GM23248 (cell line): ENCODE measurements at places on chromosomes 11 and 22.

DNA sequence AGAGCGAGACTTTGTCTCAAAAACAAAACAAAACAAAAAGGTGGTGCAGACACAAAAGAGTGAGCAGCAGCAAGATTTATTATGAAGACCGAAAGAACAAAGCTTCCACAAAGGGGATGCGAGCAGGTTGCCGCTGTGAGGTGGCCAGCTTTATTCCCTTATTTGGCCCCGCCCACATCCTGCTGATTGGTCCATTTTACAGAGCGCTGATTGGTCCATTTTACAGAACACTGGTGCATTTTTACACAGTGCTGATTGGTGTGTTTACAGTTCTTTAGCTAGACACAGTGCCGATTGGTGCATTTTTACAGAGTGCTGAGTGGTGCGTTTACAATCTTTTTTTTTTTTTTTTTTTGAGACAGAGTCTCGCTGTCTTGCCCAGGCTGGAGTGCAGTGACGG is 77.4 kb downstream of the CECR2 start:
- DNase-seq, result no peak

- no peak for DNase-seq
These were observed 8.3 kb upstream of the DEUP1 start for GRCh38 chr11:93322207-93322606.

DNA sequence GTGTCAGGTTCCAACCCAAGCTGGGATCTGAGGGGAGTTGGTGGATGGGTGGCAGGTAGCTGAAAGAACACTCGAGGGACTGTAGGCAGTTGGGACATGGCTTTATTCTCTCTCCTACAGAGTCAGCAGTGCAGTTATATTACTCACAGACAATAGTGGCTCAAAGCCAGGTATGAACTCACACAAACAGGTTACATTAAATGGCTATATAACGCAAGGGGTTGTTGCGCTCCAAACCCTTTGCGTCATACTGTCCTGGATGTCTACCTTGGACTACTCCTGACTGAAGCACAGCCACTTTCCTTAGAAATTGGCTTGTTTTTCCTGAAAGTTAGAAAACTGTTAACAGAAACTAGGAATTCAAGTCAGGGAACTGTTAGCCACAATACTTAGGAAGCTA is 66.4 kb upstream of the OR4B1 start:
- peak; percentile 41 for DNase-seq

DNA sequence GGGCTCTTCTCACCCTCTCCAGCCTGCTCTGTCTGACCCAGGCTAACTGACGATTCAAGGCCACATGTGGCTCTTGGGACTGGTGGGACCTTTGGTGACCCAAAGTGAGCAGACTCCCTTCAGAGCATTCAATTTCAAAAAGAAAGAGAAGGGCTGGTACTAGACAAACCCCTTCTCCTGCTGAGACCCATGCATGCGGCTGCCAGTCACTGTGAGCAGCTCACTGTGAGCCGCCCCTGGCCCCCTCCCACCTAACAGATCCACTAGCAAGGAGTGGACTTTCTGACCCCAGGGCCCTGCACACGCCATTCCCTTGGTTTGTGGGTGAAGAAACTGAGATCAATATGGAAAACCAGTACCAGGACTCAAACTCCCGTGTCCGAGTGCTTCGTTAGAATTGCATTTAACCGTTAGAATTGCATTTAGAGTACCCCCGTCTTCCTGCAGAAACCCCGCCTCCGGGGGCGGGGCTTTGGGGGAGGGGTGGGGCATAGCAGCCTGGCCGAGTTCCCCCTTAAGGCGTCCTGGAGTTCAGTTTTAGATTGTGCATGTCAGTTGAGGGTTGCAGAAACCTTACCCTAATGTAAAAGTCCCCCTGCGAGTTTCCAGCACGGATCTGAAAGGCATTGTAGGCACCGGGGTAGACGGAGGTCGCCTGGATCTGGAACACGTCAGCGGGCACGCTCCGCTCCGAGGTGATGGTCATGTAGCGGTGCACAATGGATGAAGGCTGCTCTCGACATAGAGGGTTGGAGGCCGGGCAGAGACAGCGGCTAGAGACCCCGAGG is 5.1 kb downstream of the EFEMP2 start:
- DNase-seq, result no peak

DNA sequence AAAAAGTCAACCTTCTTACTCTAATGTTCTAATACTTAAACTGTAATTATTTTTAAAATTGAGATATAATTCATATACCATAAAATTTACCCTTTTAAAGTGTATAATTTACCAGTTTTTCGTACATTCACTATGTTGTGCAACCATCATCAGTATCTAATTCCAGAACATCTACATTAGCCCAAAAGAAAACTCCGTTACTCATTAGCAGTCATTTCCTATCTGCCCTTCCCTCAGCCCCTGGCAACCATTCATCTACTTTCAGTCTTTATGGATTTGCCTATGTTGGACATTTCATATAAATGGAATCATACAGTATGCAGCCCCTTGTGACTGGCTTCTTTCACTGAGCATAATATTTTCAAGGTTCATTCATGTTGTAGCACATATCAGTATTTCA is 22.2 kb downstream of the SGSM3 start:
- peak; percentile 42 for DNase-seq

DNA sequence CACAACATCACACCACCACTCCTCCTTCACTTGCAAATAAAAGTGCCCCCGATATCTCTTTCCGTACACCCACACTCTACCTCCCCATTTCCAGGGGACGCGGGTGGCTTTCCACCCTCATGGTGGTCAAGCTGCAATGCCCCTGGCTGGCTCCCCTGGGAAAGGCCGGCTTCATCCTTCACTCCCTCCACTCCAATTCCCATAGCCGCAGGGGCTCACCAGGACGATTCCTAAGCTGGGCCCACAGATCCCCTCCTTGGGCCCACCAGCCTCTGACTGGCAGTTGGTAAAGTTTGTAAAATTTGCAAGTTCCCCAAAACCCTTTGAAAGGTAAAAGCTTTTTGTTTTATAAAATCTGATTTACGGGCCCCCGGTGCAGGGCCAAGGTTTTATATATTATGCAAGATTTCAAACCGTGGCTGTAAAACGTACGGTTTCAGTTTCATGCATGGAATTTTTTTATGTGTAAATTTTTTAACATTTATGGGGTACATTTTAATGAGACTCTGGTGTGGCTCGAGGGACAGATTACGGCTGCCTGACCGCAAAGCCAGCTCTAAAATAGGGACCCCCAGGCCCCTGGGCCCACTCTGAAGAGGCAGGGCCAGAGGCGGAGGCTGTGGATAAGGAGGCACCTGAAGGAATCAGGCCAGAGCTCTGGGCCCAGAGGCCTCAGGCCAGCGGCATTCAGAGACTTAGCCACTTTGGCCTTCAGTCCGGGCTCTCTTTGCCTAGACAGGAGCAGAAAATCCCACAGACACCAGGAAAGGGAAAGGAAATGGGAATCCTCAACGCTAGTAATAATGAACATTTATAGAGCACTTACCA is 106.5 kb downstream of the FEZ1 start:
- no peak for DNase-seq

DNA sequence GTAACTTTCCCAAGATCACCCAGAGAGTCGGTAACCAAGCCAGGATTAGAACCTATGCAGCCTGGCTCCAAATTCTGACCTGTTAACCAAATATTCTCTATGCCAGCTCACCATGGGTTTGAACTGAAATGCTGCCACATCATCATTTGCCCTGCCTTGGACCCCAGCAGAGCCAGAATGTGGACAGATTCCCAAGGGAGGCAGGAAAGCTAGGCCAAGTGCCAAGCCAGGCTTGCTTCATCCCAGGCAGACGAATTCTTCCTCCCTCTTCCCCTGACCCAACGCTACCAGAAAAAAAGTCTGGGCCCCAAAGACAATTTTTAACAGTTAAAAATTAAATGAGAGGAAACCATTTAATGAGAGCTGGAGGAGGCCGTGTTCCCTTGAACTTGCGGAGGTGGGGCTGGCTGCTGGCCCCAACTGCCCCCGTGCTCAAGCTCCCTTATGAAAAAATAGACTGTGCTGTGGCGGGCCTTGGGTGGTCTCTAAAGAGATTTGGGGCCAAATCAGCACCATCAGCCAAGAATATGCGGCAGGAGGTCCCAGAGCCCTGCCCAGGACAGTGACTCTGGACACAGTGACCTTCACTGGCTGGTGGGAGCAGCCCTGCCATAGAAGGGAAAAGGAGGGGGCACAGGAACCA is 184.1 kb upstream of the SYT13 start:
- peak; percentile 24 for DNase-seq

DNA sequence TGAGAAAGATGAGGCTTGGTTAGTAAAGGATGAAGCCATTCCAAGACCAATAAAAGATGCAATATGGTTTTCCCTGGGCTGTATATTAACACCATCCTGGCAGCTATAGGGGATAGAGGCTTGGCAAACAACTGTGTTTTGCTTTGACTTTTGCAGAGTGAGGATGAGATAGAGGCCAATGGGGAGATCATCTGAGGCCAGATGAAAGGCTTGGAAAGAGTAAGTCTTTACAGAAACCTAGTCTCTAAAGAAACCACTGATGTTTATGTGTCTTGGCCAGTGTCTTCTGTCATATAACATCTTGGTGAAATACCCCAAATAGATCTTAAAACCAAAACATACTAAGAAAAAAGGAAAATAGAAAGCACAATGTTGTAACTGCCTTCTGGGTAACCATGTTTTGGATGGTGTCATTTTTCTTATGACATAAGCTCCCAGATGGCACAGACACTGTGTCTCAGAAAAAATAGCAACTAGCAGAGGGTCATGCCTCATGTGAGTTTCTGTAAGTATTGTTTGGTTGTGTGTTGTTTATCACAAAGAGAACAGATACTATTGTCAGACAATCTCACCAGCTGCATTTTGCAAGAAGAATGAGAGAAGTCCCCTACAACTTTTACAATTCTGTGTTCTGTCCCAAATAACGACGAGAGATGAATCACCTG is 305.4 kb downstream of the ST3GAL4 start:
- no peak for DNase-seq

GRCh38 chr11:96905143-96905542 is 515.3 kb downstream of the JRKL start:
- DNase-seq, result no peak

GRCh38 chr11:78109081-78110015 is 29.7 kb upstream of the NDUFC2 start:
- no peak for DNase-seq

GRCh38 chr22:45710469-45710868 is 38.8 kb downstream of the ATXN10 start:
- no peak for DNase-seq

- no peak for DNase-seq
These were observed 114.3 kb upstream of the ZC3H12C start for GRCh38 chr11:109978895-109979294.

DNA sequence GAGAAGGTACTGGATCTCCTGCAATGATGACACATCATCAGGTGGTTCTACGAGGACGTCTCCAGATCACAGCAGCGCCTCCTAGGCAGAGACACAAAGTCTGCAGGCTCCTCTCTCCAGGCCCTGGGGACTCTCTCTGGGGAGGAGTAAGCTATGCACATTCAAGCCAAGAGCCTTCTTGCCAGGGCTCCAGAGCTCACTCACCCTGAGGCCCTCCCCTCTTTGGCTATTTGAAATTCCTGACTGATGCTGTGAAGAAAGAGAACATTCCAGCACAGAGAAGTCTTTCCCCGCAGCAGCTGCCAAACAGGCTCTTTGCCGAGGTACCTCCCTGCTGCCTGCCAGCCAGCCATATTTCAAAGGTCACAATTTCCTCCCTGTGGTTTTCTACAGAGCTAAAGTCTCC is 204.9 kb downstream of the CSNK2A3 start:
- peak; percentile 98 for DNase-seq

GRCh38 chr11:1824221-1825038 is 10.4 kb upstream of the SYT8 start:
- DNase-seq, result no peak

DNA sequence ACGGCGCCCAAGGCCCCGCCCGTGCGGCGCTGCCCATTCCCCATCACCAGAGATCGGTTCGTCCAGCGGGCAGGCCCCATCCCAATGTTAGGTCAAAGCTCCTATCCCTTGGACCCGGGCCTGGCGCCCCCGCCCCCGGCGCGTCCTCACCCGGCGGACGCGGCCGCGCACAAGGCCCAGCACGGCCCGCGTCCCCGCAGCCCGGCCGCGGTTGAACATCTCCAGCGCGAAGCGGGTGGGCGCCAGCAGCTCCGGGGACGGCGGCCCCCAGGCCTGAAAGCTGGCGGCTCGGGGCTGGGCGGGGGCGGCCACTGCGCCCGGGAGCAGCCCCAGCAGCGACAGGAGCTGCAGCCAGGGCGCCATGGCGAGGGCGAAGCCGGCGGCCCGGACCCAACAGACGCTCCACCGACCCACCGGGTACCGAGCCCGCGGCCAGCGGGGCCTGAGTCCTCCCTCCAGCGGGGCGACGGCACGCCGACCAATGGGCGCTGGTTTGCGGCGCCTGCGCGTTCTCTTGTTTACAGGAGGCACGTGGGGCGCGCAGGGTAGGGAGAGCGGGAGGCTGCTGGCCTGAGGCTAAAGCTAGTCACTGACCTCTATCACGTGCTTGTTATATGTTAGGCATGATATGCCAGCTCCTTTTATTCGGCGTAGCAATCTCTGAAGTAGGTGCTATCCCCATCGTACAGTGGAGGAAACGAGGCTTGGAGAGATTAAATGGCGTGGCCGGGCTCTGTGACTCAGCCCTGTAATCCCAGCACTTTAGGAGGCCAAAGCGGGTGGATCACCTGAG is at the start of gene CTSF:
TSS of gene CTSF (minus strand) at position 483 of the 793 bp plus-strand sequence. CDS start at position 363, 120 bp downstream.
- DNase-seq, result peak; percentile 89

DNA sequence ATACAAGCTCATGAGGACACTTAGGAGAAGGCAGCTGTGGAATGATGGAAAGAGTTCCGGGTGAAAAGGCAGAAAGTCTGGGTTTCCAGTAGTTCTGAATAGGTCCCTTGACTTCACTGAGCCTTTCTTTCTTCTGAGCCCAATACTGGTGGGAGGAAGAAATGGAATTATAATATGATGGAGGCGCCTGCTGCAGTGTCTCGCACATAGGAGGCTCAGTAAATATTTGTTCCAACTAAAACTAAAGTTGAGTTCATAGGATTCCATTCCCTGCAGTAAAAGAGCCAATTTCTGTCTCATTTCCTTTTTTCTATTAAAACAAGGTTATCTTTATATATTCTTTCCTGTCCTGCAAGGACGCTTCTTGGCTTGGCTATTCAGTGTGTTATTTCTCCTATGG is 5.2 kb upstream of the CLMP start:
- no peak for DNase-seq

DNA sequence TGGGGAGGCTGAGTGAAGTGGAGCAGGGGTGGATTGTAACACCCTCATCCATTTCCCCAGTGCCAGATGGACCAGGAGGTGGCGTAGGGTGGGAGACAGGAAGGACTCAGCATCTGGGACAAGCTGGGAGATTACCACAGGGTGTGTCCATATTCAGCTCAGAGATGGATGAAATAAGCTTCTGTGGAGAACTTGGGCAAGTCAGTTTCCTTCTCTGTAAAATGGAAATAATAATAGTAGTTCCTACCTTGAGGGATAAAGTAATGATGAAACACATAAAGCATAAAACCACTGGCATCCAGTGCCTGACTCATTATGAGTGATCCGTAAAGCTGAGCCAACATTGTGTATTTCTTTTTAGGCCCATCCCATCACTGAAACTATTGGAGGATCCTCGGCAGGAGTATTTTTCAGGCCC is 607 bp upstream of the ROBO4 start:
- peak; percentile 94 for DNase-seq
